Activated CD4-positive, alpha-beta T cell treated with anti-CD3 and anti-CD28 coated beads, Interleukin-2, amount 50 U/mL, for 1 hour (primary cell): ENCODE measurements at places on chromosomes 16 and 17.

- peak; percentile 42 for DNase-seq
Observed at GRCh38 chr16:85055493-85056210, 28.1 kb downstream of the KIAA0513 start.

GRCh38 chr17:1412185-1413110 is 12.4 kb upstream of the YWHAE start:
- no peak for DNase-seq

DNA sequence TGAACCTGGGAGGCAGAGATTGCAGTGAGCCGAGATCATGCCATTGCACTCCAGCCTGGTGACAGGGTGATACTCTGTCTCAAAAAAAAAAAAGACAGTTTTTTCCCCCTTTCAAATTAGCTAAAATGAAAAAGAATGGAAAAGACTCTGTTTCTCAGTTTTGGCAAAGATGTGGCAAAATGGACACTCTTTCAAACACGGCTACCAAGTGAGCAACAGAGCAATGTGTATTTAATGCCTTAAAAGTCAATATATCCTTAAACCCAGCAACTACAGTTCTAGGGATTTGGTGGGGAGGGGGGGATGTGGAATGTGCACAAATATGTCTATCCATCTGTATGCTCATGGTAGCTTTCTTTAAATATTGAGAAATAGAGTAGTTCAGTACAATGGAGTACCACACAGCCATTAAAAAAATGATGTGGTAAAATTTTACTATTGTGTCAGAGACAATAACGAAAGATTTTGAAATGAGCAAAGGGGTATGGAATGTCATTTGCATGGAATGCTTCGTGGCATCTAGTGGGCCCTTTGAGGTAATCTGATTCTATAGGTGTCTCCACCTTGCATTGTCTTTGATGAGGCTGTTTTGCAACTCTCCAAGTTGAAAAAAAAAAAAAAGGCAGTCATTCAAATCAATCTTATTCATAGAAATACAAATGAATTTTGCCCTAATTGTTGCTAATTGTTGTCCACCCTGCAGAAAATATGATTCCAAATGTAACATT is 108.1 kb downstream of the AXIN2 start:
- DNase-seq, result no peak

- no peak for DNase-seq
Observed at GRCh38 chr17:37064956-37065355, 116.2 kb downstream of the AATF start.

DNA sequence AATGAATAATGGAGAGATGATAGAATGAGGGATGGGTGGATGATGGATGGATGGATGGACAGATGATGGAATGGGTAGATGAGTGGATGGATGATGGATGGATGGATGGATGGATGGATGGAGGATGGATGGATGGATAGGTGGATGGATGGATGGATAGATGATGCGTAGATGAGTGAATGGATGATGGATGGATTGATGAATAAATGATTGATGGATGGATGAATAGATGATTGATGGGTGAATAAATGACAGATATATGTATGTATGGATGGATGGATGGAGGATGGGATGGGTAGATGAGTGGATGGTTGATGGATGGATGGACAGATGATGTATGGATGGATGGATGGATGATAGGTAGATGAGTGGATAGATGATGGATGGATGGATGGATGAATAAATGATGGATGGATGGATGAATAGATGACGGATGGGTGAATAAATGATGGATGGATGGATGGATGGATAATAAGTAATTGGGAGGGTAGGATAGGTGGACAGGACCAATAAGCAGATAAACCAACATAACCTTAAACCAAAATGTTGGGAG is 7.9 kb downstream of the TRPV3 start:
- DNase-seq, result no peak
